ENCODE measurements at places on chromosomes 3 and 15.
A peak's percentile ranks its signal among the peaks of the same experiment; 100 is the strongest.

- peak; percentile 35 for DNase-seq
These were observed 2.6 kb upstream of the HCLS1 start for GRCh38 chr3:121663171-121663847.

DNA sequence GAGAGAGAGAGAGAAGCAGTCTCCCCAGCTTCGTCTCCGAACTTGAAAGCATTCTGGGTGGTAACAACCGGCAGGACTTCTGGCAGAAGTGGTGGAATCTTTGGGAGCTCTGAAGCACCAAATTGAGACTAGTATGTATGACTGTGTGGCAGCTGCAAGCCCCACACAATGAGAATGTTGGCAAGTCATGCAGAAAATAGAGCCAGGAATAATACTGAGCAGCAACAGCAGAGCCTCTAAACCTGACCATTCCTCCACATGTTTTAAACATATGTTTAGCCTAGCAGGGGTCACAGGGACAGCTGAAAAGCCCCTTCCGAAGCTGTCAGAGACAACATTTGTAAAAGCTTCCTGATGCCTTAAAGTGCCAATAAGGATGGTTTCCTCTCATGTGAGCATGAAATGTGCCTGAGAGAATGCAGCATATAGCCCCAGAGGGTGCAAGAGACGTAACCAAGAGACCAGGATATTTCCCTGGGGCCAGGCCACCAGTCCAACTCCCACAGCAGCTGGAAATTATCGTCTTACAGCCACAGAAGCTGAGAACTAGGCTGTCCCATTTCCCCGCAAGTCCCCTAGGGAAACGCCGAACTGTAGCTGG is 178.6 kb upstream of the CCDC54 start:
- DNase-seq = no peak

GRCh38 chr15:47586653-47587224 is 130.6 kb upstream of the SEMA6D start:
- no peak for DNase-seq

- DNase-seq = no peak
These were observed 16.7 kb upstream of the CPA3 start for GRCh38 chr3:148848410-148848809.

DNA sequence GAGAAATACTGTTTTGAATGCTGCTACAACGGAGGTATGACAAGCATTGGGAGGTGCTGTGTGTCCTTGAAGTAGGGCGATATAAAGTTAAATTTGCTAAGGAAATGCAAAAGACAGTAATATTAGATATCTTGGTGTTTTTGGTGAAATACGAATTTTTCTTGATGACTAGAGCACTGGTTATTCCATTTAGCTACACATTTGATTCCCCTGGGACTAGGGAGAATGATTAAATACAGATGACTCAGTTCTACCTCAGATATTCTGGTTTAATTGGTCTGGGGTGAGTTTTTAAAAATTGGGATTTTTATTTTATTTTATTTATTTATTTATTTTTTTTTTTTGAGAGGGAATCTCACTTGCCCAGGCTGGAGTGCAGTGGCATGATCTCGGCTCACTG is 18.7 kb upstream of the GADL1 start:
- DNase-seq = peak; percentile 32

DNA sequence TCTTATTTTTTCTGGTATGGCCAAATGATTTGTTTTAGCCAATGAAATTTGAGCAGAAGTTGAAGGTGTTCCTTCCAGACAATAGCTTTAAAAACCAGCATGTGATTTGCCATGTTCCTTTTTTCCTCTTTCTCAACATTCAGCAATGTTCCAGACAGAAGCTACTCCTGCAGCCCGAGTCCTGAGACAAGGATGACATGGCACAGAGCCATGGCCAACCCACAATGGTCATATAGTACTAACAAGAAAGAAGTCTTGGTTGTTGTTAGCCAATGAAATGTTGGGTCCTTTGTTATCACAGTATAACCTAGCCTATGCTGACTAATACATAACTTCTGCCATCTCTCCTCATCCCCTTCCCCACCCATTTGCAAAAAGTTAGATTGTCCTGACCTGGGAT is 211.1 kb upstream of the STT3B start:
- no peak for DNase-seq

GRCh38 chr3:147200545-147200944 is 205.8 kb downstream of the ZIC4 start:
- peak; percentile 54 for DNase-seq

GRCh38 chr15:62887113-62887570 is 155.4 kb upstream of the TPM1 start:
- peak; percentile 33 for DNase-seq

- DNase-seq = peak; percentile 88
These were observed 45.6 kb downstream of the NMD3 start for GRCh38 chr3:161266731-161267150.

Data from EL (cell line).